Muscle of leg (tissue), 16 donors: ENCODE measurements at places on chromosomes 6 and 20. TPM values are rescaled to one million over a fixed set of nuclear protein-coding genes. Genes with fewer than 3 reads are reported as not detected.
A peak's percentile ranks its signal among the peaks of the same experiment; 100 is the strongest.

The MRS2 gene
- 17.3 TPM for total RNA-seq

The PEX7 gene
- total RNA-seq = 9.4 TPM

- H3K27me3 ChIP-seq = no peaks in the 10 kb centered on the region
- DNase-seq = peak; percentile 99
- no peaks in the 10 kb centered on the region for H3K36me3 ChIP-seq
- peaks cover 9% of the 10 kb centered on the region for H3K4me1 ChIP-seq
These were observed 198.7 kb downstream of the MOXD1 start for GRCh38 chr6:132202574-132202973.

GRCh38 chr6:33609019-33609418 lies 12.1 kb upstream of the ITPR3 start:
- DNase-seq = no peak
- H3K4me3 ChIP-seq = no peak overlapping the region
- H3K36me3 ChIP-seq = no peaks in the 10 kb centered on the region
- H3K27ac ChIP-seq = no peak overlapping the region
- peaks cover 6% of the 10 kb centered on the region for H3K27me3 ChIP-seq

- no peak overlapping the region for H3K4me3 ChIP-seq
- no peak overlapping the region for H3K27ac ChIP-seq
- H3K36me3 ChIP-seq = no peaks in the 10 kb centered on the region
- H3K27me3 ChIP-seq = no peaks in the 10 kb centered on the region
- H3K4me1 ChIP-seq = peaks cover 3% of the 10 kb centered on the region
These were observed 3.9 kb upstream of the TMEM244 start for GRCh38 chr6:129865013-129865412.
